ENCODE measurements at places on chromosomes 12 and 14. TPM values are rescaled to one million over a fixed set of nuclear protein-coding genes. Genes with fewer than 3 reads are reported as not detected.

Gene KRT82
- polyA plus RNA-seq, result not detected

Gene C3AR1
- polyA plus RNA-seq, result 0.53 TPM

Gene RNASE1
- not detected for polyA plus RNA-seq

Gene SPTB
- polyA plus RNA-seq, result 0.06 TPM

Gene KCNJ8
- polyA plus RNA-seq, result not detected

Measured in IgD-negative memory B cell (primary cell).